Left renal pelvis (tissue), 4 donors: ENCODE measurements at places on chromosomes 7 and 10. TPM values are rescaled to one million over a fixed set of nuclear protein-coding genes. Genes with fewer than 3 reads are reported as not detected.

Gene SLC25A13
- polyA plus RNA-seq = 40.7 TPM

Gene ACSM6
- polyA plus RNA-seq = 0.16 TPM

Gene C7orf57
- polyA plus RNA-seq = 0.66 TPM

Gene CRPPA
- 5.3 TPM for polyA plus RNA-seq

Gene ANKRD7
- 4.8 TPM for polyA plus RNA-seq

Gene LIPN
- not detected for polyA plus RNA-seq

Gene RHOBTB1
- 84.2 TPM for polyA plus RNA-seq

- no peak for DNase-seq
These were observed 498.4 kb downstream of the IPMK start for GRCh38 chr10:57769298-57769697.

GRCh38 chr10:128096486-128097199 lies 29.6 kb downstream of the MKI67 start:
- DNase-seq = no peak

- DNase-seq = no peak
These were observed 26.3 kb downstream of the ENTPD7 start for GRCh38 chr10:99685597-99685967.

DNA sequence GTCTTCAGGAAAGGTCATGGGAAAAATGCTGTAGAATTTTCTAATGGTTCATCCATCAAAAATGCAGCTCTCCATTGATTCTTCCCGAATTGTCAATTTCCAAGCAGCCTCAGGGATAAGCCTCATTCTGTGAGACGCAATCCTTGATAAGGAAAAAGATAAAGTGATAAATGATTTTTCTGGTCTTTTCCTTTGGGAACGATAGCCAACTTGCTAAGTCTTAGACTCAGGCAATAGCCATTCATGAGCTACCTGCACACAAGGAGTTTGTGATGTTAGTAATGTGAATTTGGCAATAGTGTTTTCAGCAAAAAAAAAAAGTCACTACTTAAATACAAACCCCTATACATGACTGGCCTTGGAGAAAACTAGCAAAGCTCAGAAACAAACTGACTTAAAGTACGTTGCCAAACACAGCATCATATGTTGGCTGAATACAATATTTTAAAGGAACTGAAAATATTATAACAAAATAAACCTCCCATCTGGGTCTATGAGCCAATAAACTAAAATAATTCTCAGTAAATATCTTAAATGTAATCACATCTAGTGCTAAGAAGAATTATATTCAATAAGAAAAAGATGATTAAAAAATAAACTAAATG lies 75.5 kb downstream of the KLF6 start:
- DNase-seq = no peak

GRCh38 chr10:76993213-76993612 lies 644.4 kb downstream of the KCNMA1 start:
- DNase-seq = no peak

DNA sequence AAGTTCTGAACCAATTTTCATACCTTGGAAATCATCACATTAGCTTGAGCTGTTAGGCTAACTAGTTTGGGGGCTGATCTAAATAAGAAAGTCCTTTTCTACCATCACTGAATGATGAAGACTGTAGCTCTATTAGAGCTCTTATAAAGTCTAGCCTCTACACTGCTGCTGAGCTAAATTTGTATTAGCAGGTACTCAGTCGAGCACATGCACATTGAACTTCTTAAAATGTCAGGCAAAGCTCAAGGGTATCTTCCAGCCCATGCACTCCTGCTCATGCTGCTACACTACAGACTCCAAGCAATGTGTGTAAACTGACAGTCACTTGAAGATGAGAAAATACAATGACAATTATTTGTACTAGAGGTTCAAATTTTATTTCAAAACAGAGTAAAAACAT lies 158.8 kb upstream of the TMEM229A start:
- no peak for DNase-seq

GRCh38 chr10:4512671-4513240 lies 313.3 kb upstream of the AKR1E2 start:
- peak; percentile 41 for DNase-seq

DNA sequence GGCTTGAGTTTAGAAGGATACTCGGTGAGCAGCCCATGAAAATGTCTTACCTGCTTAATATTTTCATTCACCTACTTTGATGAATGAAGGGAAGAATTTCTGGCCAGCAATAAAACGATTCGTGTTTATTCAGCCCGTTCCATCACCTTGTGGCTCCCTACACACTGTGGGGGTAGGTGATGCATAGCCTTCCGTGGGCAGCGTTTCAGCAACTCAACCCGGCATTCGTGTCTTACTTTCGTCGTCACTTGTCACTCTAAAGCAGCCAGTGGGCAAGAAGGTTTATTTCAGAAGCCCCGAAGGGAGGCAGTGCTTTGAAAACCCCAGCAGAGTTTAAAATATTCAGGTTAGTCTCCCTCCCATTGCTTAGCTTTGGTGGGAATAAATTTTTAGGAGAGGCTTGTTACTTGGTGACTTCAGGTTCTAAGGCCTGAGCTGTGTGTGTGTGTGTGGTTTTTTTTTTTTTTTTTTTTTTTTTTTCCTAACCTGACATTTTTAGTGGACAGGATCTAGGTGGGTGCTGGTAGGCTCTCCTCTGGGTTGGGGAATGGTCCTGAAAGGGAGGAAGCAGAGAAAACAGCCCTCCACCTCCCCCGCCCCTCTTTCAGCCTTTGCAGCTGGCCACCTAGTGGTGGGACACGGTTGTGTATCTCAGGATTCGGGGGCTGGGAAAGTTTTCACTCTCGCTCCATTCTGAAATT lies 1.8 kb downstream of the GRK5 start:
- DNase-seq = no peak

DNA sequence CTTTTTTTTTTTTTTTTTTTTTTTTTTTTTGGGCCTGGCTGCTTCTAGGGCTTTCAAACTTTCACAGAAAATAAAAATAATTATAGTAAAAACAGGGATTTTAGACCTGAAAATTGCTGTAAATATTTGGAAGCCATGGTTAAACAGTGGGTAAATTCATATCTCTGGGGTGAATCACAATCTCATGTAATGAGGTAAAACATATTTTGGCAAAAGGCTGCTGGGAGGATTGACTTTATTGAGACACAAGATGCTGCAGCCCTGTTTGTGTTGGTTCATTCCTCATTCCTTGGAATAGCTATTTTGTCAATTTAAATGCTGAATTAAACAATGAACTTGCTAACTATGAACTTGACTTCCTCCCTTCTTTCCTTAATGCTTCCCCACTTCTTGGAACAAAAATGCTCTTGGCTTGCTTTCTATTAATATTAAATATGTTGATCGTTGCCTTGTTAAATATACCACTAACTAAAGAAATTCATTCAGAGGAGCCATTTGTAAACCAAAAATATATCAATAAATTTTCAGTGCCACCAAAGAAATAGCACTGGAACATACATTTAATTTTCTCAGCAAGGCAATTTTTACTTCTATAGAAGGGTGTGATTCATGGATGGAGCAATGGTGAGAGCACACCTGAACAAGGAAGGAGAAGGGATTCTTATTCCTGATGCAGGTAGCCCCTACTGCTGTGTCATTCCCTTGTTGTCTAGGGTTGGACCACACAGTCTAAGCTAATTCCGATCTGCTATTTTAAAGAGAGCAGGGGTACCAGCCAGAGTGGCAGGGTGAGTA lies 24.6 kb downstream of the AGK start:
- no peak for DNase-seq

- no peak for DNase-seq
These were observed 14.1 kb downstream of the ZWINT start for GRCh38 chr10:56346845-56347415.

- DNase-seq = no peak
These were observed 35.9 kb downstream of the LRRC4 start for GRCh38 chr7:127995156-127995880.

DNA sequence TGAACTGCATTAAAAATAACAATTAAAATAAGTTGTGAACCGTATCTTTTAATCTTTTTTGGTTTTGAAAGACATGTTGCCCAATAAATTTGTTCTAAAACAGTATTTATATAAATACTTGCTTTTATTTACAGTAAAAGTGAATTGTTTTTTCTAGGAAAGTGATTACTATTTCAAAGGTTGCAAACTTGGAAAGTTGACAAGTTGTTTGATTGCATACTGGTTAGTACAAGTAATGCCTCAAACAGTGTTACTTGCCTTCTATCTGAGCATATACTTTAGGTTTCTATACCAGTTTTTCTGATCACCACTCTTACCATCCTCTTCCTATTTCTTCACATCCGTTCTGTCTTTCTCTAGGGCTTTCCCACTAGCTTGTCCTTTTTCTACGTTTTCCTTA lies 212.6 kb downstream of the FOXP2 start:
- DNase-seq = no peak

- no peak for DNase-seq
These were observed 21.1 kb downstream of the GATA3 start for GRCh38 chr10:8075282-8076260.

DNA sequence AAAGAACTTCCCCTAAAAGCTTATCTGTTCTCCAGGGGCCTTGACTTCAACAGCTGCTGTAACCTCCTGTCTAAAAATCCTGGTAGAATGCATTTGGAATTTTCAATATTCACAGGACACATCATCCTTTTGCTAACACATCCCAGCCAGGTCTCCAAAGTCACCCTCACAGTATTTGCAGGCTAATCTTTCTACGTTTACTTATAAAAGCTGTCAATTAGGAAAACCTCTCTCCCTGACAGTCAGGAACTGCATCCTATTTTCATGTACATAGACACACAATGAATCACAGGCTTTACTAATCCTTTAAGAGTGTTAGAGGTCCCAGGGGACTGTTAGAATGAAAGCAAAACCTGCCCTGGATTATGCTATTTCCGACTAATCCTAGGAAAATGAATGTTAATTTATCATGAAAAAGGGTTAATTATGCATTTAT lies 102.2 kb downstream of the GFRA1 start:
- DNase-seq = no peak

DNA sequence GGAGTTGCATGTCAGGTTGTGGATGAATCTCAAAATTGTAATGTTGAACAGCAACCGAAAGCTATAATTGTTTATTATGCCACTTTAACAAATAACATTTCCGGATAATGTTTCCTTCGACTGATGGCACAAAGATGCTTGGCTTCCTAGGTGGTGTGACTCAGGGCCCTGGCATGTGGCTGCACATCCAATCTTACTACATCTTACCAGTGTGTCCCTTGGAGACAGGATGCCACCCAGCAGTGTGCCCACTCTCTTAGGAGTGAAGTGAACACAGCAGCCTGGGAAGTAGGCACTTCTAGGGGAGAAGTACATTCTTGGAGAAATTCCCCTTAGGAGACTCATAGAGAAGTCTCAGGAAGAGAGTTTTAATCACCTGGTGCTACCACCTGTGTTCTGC lies 33.0 kb upstream of the GPR26 start:
- no peak for DNase-seq

GRCh38 chr10:21989453-21990154 lies 13.9 kb downstream of the DNAJC1 start:
- DNase-seq = peak; percentile 51

GRCh38 chr10:29353305-29353704 lies 64.4 kb downstream of the LYZL1 start:
- DNase-seq = no peak

- no peak for DNase-seq
These were observed 43.2 kb downstream of the MCMBP start for GRCh38 chr10:119829429-119829828.

- no peak for DNase-seq
These were observed 3.8 kb upstream of the DMTF1 start for GRCh38 chr7:87148332-87148955.

DNA sequence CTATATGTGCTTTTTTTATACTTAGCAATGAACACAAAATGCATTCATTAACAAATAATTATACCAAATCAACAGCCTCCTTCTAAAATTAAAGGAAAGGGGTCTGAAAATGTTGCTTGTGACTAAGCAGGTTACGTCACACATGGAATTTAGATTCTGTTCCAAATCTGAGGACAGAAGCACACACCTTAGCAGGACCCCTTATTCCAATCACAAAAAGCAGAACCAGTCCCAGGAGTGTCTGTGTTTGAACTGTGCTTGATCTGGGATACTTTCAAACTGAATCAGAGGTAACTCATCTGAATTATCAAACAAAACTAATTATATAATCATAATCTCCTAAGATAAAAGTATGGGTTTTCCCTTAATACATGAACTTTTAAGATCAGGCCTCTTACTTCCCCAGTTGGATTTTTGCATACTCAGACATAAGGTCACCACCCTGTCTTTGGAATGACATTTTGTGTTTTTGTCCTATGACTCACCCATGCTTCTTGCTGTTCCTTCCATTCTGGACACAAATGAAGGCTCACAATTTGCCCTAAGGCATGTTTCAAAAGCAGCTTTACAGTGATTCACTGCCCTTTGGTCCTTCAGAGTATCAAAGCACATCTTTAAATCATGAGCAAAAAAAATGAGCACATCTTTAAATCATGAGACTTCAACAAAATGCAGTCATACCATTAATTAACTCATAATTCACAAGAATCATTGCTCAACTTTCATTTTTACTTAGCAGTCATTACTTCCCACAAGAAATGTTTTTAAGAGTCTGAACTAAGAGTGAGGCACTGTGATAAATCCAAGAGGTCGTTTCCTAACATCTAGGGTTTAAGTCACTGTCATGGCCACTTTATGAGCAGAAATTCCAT lies 35.5 kb downstream of the SEMA3C start:
- no peak for DNase-seq

DNA sequence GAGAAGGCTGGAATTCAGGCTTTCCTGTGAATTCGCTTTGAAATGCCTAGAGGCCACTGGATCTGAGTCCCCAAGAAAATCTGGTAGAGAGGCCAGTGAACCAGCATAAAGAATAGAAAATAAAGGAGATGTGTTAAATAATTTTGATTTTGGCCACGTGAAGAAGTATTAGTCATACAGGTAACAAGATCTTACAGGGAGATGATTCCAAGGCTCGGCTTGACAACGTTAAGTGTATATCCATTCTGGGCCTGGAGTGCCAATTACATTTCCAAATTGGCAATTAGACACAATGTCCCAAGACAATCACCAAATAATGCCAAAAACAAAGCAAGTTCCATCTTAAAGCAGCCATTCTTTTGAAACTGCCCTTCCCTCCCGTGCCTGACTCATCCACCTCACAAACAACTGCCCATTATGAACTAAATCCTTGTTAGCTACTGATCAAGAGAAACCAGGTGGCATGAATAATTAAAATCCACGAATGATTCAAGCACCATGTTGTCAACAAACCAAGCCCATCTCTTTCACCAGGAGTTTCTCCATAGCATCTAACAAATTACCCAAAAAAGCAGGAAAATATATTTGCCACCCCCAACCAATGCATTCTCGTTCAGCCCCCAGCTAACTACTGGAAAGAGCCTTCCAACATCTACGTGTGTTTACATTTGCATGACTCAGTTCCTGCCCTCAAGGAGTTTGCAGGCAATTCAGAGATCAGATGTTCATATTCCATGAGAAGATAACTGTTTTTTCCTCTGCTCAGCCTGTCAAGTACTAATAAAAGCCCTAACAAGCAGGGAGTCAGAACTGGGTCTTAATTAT lies 8.5 kb downstream of the KCNMA1 start:
- DNase-seq = no peak

- DNase-seq = no peak
These were observed 7.5 kb upstream of the TBXAS1 start for GRCh38 chr7:139821349-139822105.

GRCh38 chr7:158830211-158830723 lies 958 bp upstream of the ESYT2 start:
- no peak for DNase-seq
